Brain pericyte (primary cell): ENCODE measurements at places on chromosomes 12 and 14.
A peak's percentile ranks its signal among the peaks of the same experiment; 100 is the strongest.

GRCh38 chr14:102914474-102915291 lies 7.8 kb upstream of the AMN start:
- DNase-seq = no peak

GRCh38 chr12:9039397-9039977 lies 50.1 kb downstream of the KLRG1 start:
- no peak for DNase-seq

DNA sequence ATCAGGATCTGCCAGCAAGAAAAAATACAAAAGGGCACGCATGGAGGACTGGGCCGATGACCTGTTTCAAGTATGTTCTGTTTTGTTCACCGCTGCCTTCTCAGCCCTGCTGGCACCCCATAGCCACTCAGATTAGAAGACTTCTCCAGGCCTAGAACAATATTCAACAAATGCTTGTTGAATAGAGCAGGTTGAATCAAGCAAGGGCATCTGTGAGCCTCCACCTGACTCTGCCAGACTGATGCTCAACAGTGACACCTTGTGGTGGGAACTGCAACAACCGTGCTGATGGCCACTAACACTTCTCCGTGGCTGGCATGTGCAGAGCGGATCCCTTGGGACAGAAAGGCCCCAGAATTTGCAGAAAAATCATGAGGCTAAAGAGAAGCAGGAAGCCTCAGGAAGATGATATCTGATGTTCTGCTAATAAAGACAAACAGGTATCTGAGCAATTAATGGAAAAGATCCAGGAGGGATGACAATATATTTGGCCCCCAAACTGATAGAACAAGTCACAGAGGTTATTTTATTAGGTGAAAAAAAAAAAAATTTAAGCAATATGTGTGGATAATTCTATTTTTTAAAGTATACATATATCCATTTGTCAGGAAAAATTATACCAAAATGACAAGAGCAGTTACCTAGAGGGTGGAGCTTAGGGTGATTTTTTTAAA lies 114.3 kb downstream of the KSR2 start:
- no peak for DNase-seq

DNA sequence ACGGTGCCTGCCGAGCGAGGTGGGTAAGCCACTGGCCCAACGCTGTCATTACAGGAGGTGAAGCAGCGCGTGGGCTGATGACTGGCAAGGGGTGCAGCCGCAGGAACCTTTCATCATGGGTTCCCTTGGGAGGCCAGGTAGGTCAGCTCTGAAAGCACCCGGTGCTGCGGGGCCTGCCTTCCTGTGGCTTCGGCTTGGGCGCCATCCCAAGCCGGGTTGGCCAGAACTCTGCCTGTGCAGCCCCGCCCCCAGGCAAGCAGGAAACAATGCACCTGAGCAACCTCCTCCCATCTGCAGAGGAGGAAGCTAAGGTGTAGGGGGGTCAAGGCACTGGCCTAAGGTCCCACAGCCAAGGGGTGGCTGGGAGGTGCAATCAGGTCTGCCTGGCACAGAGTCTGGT lies 20.0 kb upstream of the HHIPL1 start:
- no peak for DNase-seq

- DNase-seq = no peak
These were observed 15.1 kb downstream of the NUAK1 start for GRCh38 chr12:106123551-106124081.

DNA sequence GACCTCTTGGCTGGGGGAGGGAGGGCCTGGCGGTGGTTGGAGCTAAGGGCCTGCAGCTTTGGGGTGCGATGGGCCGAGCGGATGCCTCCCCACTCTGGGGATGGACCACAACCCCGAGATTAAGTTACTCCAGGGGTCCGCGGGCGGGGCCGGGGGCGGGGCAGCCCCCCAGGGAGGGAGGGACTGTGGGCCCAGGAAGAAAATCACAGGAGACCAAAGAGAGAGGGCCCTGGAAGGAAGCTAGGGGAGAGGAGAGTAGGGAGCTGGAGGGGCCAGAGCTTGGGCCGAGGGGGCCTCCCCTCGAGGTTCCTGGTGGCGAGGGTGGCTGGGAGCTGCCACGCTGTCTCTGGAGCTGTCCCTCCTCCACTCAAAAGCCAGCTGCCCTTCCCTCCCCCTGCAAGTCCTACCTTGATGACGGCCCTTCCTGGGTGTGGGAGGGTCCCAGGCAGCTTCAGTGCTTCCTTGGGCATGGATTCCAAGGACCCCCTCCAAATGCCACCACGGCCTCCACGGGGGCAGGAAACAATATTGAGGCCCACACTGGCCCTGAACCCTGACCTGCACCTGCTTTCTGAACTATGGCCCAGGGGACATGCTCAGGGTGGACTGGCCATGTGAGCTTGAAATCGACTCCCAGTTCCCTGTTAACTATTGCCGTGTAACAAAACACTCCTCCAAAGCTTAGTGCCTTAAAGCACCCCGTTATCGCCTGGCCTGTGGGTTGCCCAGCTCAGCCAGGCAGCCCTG lies 610 bp upstream of the NUDT14 start:
- no peak for DNase-seq

DNA sequence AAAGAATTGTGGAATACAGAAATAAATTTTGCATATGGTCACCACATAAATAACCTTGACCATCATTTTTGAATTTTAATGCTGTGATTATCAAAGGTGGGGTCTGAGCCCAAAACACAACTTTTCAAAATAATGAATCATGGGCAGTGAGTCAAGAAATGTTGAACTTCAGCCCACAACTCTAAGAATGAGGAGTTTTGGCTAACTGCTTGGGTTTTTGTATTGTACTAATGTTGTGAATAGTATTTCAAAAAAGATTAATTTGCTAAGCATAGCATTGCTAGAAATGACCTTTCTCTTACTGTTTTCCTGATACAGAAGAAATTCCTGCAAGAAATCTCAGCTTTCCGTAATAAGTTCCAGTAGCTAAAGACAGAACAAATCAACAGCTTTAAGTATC lies 24.4 kb upstream of the YARS2 start:
- no peak for DNase-seq

DNA sequence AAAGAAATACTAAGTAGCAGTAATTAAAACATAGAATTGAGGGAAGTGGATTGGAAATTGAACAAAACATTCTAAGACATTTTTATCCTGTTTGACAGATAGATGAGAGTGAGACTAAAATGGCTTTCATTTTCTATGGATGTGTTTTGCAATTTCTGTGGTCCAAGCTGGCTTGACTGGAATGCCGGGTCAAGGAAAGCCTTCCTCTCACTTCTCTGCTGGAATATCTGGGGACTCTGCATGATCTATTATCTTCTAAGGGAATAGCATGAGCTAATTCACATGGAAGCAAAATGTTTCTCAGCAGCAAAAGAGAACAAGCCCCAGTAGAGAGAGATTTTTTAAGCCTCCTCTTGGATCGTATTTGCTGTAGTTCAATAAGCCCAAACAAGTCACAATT lies 407.9 kb upstream of the ATXN7L3B start:
- DNase-seq = peak; percentile 20

DNA sequence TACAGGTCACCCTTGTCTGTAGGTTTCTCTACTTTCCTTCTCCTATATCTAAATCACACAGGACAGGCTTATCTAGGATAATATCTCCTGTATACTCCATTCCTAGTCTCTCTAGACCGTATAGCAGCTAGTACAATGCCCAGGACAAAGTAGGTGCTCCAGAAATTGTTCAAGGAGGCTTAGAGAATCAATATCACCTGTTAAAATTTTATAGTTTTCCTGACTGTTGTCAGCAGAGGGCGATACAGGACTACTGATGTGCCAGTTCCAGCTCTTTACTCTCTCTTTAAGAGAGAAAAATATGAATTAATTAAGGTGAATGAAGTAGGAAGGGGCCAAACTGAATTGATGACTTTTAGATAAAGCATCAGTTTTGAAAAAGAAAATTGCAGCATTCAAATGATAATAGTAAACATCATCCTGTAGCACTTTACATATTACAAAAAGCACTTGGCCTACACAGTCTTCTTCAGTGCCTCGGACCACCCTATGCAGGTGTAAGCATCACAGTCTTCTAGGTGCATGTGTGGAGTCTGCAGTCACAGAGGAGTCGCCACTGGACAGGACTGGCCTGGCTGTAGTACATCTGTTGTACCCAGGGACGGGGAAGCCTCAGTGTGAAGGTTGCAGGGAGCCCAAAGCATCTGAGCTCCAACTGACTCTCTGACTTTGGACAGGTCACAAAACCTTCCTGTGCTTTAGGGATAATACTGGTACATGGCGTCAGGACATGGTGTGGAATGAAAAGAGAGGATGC lies 61.9 kb upstream of the MAX start:
- no peak for DNase-seq

DNA sequence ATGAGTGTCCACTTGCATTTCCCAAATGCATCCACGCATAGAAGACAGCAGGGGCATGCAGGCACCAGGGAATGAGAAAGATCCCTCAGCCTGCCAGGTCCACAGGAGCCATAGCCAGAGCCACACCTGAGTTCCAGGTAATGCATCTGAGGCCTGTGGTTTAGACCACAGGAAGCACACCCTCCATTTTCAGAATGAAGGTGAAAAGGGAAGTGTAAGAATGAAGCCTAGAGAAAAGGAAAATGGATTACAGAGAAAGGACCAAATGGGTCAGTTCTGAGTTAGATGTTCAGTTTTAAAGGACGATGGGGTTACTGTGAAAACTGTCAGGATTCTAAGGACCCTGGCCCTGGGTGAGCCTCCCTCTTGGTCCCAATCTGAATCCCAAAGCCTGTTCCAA lies 1283.2 kb downstream of the TMEM121 start:
- DNase-seq = no peak

DNA sequence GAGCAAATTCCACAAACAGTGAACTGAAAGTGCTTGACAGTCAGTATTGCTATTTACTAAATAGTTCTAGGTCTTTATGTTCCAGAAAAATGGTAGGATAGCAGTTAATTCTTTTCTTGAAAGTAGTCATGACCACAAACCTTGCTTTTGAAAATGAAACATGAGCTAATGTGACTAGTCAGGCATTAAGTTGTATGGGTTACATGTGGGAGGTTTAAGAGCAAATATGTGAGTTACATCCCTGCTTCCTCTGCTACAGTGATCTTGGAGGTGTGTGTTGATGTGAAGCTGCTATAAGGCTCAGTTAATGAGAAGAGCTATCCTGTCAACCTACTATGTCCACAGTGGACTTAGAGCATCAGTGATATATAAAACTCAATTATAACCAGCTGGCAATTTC lies 741.6 kb downstream of the FSCB start:
- no peak for DNase-seq
